Endothelial cell (in vitro differentiated cells): ENCODE measurements at places on chromosomes 3 and 15.

- peaks cover 6% of the 10 kb centered on the region for H3K27me3 ChIP-seq
- H3K27ac ChIP-seq = no peak overlapping the region
- no peak for DNase-seq
- H3K4me1 ChIP-seq = no peaks in the 10 kb centered on the region
- H3K4me3 ChIP-seq = no peak overlapping the region
Observed at GRCh38 chr15:100234158-100235029, 107.4 kb downstream of the ADAMTS17 start.

- no peak overlapping the region for H3K27ac ChIP-seq
- no peak overlapping the region for H3K4me3 ChIP-seq
- H3K4me1 ChIP-seq = peaks cover 4% of the 10 kb centered on the region
- H3K27me3 ChIP-seq = peaks cover 1% of the 10 kb centered on the region
- no peak for DNase-seq
- H3K36me3 ChIP-seq = no peaks in the 10 kb centered on the region
Observed at GRCh38 chr15:98369081-98369716, 279.1 kb upstream of the IGF1R start.

DNA sequence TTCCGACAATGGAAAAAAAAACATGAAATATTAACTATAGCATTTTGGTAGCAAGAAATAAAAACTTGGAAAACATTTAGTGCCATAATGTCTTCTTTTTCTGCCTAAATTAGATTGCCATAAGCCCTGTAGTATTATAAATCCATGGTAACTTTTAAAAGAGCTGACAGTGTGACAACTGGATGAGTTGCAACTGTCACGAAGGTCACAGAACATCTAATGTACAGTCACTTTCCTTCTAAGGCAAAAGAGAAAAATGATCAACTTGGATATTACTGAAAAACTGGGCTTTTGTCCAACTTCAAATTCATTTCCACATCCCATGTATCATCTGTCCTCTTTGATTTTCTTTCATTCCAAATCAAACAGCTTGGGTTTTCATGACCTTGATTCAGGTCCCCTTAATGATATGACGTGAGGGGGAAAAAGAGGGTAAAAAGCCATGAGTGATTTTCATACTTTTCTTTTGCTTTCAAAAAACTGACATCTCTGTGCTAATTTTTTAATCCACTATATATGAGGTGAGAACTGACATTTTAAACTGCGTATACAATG, 602 bp downstream of the CPB1 start:
- peaks cover 40% of the 10 kb centered on the region for H3K4me1 ChIP-seq
- H3K36me3 ChIP-seq = no peaks in the 10 kb centered on the region
- H3K27me3 ChIP-seq = peaks cover 2% of the 10 kb centered on the region

- peak overlapping the region; percentile 72 for H3K27ac ChIP-seq
- H3K4me1 ChIP-seq = peaks cover 12% of the 10 kb centered on the region
- no peaks in the 10 kb centered on the region for H3K36me3 ChIP-seq
- no peak overlapping the region for H3K4me3 ChIP-seq
Observed at GRCh38 chr3:192957441-192958021, 39.9 kb upstream of the MB21D2 start.

- no peaks in the 10 kb centered on the region for H3K27me3 ChIP-seq
- H3K4me1 ChIP-seq = peaks cover 16% of the 10 kb centered on the region
- no peak for DNase-seq
- H3K36me3 ChIP-seq = peaks cover 8% of the 10 kb centered on the region
Observed at GRCh38 chr3:121896823-121897222, 2.6 kb downstream of the SLC15A2 start.

- DNase-seq = no peak
- H3K27me3 ChIP-seq = peaks cover 6% of the 10 kb centered on the region
- H3K4me1 ChIP-seq = peaks cover 34% of the 10 kb centered on the region
- no peak overlapping the region for H3K27ac ChIP-seq
Observed at GRCh38 chr3:5191555-5192304, 4.2 kb downstream of the EDEM1 start.

GRCh38 chr3:4995500-4996053, 16.3 kb downstream of the BHLHE40 start:
- no peak overlapping the region for H3K4me3 ChIP-seq
- H3K27me3 ChIP-seq = peaks cover 2% of the 10 kb centered on the region
- no peak for DNase-seq
- H3K36me3 ChIP-seq = no peaks in the 10 kb centered on the region

DNA sequence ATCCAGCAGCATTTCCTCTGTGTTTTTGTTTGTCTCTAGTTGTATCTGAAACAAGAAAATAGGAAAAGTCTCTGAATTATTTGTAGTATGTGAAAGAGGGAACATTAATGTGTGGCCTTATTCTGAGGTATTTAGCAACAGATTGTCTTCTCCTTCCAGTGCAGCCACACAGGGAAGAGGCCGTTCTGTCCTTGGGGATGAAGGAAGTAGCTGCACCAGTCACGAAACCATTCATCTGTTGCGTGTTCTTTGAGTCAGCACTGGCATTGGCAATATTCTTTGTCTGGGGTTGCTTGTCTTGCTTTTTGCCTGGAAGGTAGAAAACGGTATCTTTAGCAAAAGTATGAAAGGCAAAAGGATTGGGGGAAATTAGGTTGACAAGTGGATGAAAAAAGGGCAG, 91.6 kb downstream of the CDIN1 start:
- no peak overlapping the region for H3K4me3 ChIP-seq
- peaks cover 5% of the 10 kb centered on the region for H3K4me1 ChIP-seq
- H3K27ac ChIP-seq = no peak overlapping the region
- H3K36me3 ChIP-seq = no peaks in the 10 kb centered on the region

GRCh38 chr3:172341482-172342059, 106.7 kb downstream of the GHSR start:
- H3K27me3 ChIP-seq = peaks cover 9% of the 10 kb centered on the region
- no peak overlapping the region for H3K27ac ChIP-seq
- peak; percentile 13 for DNase-seq
- H3K36me3 ChIP-seq = peaks cover 43% of the 10 kb centered on the region

- no peak for DNase-seq
- H3K4me1 ChIP-seq = no peaks in the 10 kb centered on the region
- no peak overlapping the region for H3K4me3 ChIP-seq
- H3K27me3 ChIP-seq = no peaks in the 10 kb centered on the region
Observed at GRCh38 chr3:59772416-59773408, 722.9 kb upstream of the CFAP20DC start.

- H3K36me3 ChIP-seq = no peaks in the 10 kb centered on the region
- no peak for DNase-seq
- no peaks in the 10 kb centered on the region for H3K4me1 ChIP-seq
- H3K27me3 ChIP-seq = no peaks in the 10 kb centered on the region
- H3K27ac ChIP-seq = no peak overlapping the region
Observed at GRCh38 chr3:114758831-114759699, 388.0 kb downstream of the ZBTB20 start.
